ENCODE measurements at places on chromosomes 2 and 18.

DNA sequence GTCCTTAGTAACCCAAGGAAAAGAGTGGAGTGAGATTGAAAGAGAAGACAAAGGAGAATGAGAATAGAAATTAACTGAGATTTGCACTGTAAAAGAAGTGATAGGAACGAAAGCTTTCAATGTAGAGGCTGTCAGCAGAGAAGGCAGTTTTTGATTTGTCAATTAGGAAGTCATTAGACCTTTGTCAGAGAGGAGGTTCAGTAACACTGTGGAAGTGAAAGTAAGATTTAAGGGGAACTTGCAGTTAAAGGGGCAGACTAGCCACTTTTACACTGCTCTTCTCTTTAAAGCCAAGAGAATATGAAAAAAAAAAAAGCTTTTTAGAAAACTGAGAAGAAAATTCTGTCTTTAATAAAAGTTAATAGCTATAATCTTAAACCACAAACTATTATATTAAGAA is 11.5 kb upstream of the KYNU start:
- DNase-seq = no peak

- DNase-seq = no peak
Measured at GRCh38 chr2:182499706-182500470, 73.1 kb upstream of the PDE1A start.

DNA sequence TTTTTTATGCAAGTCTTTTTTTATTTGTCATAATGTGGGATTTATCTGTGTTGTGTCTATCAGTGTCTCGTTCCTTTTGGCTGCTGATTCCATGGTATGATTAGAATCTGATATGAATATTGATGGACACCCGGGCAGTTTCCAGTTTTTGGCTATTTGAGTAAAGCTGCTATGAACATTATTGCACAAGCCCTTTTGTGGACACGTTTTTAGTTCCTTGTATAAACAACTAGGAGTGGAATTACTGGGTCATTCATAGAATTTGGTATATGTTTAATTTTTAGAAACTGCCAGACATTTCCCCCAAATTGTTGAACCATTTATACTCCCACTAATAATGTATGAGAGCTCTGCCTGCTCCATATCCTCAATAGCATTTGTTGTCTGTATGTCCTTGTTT is 26.6 kb downstream of the HK2 start:
- DNase-seq = no peak

- DNase-seq = no peak
Measured at GRCh38 chr2:71801969-71802368, 345.7 kb downstream of the CYP26B1 start.

GRCh38 chr18:49365346-49365745 is 95.1 kb downstream of the DYM start:
- no peak for DNase-seq

DNA sequence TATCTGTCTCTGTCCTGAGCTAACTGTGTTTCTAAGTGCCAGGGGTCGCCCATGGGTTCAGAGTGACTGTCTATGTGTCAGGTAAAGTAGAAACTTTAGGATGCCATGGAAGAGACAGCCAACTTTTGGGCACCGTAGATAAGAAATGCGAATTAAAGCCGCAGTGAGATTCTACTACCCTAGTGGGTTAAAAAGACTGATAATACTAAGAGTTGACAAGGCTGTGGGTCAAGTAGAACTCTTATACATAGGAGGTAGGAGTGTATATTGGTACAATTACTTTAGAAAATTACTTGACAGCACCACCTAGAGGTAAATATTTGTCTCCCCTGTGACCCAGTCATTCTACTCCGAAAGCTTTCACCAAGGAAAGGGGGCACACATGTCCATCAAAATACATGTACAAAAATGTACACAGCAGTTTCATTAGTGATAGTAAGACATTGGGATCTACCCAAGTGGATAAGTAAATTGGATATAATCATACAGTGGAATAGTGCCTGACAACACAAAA is 371.3 kb downstream of the SLC4A3 start:
- DNase-seq = no peak

Measured in stimulated activated CD8-positive, alpha-beta memory T cell treated with anti-CD3 and anti-CD28 coated beads, Interleukin-7, amount 100 ng/mL, for 1 hour (primary cell).